Tibial nerve (tissue), 4 donors: ENCODE measurements at places on chromosomes 4 and X. TPM values are rescaled to one million over a fixed set of nuclear protein-coding genes. Genes with fewer than 3 reads are reported as not detected.

The ADH4 gene
- total RNA-seq = 0.42 TPM

The CC2D2A gene
- 47.9 TPM for total RNA-seq

The PPP1R3F gene
- total RNA-seq = 20.9 TPM

The MUC7 gene
- not detected for total RNA-seq

DNA sequence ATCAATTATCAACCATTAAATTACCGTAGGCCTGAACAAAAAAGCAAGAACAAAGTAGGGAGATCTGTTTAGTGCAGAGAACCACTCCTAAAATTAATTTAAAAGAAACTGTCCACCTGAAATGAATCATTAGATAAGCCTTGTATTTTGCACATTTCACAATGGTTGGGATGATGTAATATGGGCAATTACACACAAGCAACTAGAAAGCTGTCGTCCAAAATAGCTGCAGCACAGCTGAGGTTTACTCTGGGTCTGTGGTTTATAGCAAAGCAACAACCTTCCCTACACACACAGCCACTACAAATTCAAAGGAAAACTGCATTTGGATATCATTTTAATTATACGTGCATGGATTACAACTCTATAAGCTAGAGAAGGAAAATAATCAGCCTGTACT, 28.5 kb downstream of the PCDH19 start:
- DNase-seq = no peak

- DNase-seq = no peak
These were observed 26.4 kb upstream of the HPGDS start for GRCh38 chr4:94369046-94369445.

GRCh38 chr4:87243426-87244053, 23.1 kb upstream of the KLHL8 start:
- DNase-seq = no peak

DNA sequence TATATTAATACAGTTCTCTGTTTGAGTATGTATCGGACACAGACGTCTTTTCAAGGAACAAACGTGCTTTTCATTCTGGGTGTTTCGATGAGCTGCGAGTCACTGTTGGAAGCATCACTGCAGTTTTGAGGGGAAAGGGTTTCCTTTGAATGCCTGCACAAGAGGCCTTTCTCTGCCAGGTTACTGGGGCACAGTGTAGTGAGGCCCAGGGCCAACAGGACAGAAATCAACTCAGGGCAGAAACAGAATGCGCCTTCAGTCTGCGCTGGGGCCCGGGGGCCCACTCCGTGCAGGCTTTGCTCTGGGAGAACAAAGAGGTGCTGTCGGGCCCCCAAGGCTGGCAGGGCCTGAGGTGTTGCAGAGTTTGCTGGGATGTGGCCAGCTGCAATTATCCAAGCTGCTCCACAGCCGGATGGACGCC, 2.3 kb upstream of the PPP2R3B start:
- DNase-seq = no peak
